ENCODE measurements at places on chromosomes 7 and 10. TPM values are rescaled to one million over a fixed set of nuclear protein-coding genes. Genes with fewer than 3 reads are reported as not detected.
A peak's percentile ranks its signal among the peaks of the same experiment; 100 is the strongest.

- DNase-seq, result no peak
- H3K36me3 ChIP-seq, result no peaks in the 10 kb centered on the region
- peaks cover 5% of the 10 kb centered on the region for H3K4me1 ChIP-seq
- H3K4me3 ChIP-seq, result no peak overlapping the region
These were observed 53.7 kb downstream of the HIBADH start for GRCh38 chr7:27608776-27609495.

GRCh38 chr10:110568055-110568735, 700 bp downstream of the SMC3 start:
- H3K27me3 ChIP-seq, result no peaks in the 10 kb centered on the region
- H3K36me3 ChIP-seq, result peaks cover 11% of the 10 kb centered on the region
- H3K4me1 ChIP-seq, result peaks cover 59% of the 10 kb centered on the region
- DNase-seq, result peak; percentile 71
- peak overlapping the region; percentile 94 for H3K4me3 ChIP-seq
- peak overlapping the region; percentile 90 for H3K27ac ChIP-seq

ENTPD7 gene
- total RNA-seq, result 4.9 TPM

- H3K4me3 ChIP-seq, result no peak overlapping the region
- H3K36me3 ChIP-seq, result no peaks in the 10 kb centered on the region
- no peaks in the 10 kb centered on the region for H3K27me3 ChIP-seq
- DNase-seq, result no peak
- H3K27ac ChIP-seq, result no peak overlapping the region
- H3K4me1 ChIP-seq, result no peaks in the 10 kb centered on the region
These were observed 980 bp downstream of the ADAMTS14 start for GRCh38 chr10:70673043-70673928.
